ENCODE measurements at places on chromosomes 12 and 14. TPM values are rescaled to one million over a fixed set of nuclear protein-coding genes. Genes with fewer than 3 reads are reported as not detected.

Gene NEUROD4
- not detected for polyA plus RNA-seq

Gene PYGL
- not detected for polyA plus RNA-seq

Gene IL26
- polyA plus RNA-seq = not detected

Gene SLC6A13
- not detected for polyA plus RNA-seq

Gene USP44
- 14.0 TPM for polyA plus RNA-seq

Gene ATG2B
- 1.8 TPM for polyA plus RNA-seq

All from naive thymus-derived CD4-positive, alpha-beta T cell (primary cell).